HFF-Myc (cell line): ENCODE measurements at places on chromosomes 4 and X.

DNA sequence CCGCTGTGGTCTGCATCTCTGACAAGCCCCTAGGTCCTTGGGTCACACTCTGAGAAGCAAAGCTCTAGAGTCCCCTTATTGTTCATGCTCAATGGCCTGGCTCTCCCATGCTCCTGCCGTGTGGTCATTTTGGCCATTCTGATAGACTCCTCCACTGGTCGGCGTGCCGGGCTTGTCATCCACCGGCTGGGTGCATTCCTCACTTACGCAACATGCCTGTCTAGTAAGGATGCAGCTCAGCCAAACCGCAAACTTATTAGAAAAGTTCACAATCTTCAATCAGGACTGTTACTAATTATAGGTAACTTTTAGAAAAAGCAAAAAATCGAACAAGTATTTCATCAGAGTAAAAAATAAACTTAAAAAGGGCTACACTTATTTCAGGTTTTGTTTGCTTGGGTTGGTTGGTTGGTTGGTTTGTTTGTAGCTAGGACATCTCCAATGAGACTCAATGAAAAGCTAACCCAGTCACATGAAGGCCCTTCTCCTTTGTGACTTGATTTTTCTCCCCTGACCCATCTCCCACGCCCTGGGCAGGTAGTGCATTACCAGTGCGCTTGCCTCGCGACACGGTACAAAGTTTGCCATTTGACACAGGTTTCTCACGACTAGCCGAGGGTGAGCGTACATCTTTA lies 41.0 kb downstream of the IRF2 start:
- DNase-seq, result no peak

- DNase-seq, result no peak
These were observed 231.7 kb upstream of the TAPT1 start for GRCh38 chr4:16457944-16458343.

DNA sequence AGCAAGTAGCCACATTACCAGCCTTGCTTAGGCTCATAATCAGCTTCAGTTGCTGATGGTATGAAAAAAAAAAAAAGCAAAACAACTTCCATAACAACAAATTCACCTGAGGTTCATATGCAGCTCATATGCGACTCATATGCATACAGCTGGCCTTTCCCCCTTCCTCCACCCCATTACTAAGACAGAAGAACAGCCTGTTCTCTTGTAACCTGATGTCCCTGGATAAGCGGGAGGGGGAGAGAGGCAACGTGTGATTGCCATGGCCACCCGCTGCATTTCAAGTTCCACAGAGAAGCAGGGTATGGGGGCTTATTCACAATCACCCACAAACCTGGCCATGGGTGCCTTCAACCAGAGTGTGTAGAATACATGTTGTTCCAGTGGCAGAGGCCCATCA lies 95.1 kb upstream of the DGKK start:
- no peak for DNase-seq

DNA sequence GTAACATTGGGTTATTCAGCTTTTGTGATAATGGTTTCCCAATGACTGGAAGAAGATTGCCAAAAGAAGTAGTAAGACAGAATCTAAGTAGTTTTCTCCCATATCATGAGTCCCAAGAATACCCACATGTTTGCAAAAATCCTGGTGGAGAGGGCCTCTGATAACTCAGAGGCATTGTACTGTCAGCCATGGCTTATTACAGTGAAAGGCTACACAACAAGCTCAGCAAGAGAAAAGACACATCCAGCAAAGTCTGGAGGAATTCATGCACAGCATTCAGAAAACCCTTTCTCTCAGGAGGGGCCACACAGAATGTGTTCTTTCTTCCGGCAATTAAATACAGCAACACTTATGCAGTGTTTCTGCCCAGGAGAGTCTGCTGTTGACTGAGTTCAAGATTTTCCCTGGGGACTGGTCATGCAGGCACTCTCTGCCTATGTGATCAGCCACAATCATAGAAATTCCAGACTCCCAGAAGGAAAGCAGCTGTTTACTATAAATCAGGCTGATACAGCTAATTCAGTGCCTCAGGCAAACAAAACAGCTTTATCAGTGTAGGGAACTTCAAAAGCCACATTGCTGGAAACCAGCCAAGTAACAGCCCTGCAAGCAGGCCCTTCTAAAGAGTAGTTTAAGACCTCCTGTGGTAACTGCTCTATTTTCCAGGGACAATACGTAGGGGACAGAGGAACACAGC lies 937.1 kb downstream of the CCSER1 start:
- no peak for DNase-seq

DNA sequence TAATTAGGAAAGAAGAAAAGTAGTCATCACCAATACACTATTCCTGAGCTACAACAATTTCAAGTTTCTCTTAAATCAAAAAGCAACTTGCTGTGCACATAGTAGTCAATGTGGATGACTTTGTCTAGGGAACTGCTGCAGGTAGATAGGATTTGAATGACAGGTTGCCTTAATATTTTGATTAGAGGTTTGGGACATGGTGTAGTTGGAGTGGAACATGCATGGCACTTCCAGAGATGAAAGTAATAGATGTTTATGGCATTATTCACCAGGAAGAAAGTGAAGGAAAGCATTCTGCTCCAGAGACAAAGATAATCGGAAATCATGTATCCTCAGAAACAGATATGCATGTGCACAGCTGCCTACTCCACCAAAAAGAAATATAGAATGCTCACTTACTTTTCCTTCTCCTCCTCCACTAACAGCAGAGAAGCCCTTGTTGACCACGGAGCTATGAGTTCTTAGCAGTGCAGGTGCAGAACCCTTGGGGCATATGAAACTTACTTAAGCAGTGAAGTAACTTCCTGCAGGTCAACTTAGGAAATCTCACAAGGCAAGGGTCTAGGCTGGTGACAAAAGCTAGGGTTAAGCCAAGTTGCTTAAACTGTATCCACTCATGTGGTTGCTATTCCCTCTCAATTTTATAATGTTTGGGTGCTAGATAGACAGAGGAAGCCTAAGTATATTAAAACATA lies 390.8 kb downstream of the HNRNPD start:
- DNase-seq, result no peak

DNA sequence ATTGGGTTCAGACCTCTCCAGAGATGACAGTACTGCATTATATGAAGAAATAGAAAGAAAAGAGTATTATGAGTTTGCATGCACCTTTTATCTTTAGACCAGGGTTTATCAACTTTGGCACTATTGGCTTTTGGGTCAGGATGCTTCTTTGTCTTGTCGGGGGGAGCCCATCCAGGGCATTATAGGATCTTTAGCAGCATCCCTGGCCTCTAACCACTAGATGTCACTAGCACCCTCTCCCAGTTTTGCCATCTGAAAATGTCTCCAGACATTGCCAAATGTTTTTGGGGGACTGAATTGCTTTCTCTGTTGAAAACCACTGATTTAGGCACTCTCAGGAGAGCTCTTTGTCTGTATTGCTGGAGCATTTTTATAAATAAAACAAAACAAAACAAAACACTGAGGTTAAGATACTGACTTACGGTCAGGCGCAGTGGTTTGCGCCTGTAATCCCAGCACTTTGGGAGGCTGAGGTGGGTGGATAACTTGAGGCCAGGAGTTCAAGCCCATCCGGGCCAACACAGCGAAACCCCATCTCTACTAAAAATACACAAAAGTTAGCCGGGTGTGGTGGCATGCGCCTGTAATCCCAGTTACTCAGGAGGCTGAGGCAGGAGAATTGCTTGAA lies 23.6 kb downstream of the CA5B start:
- DNase-seq, result no peak

DNA sequence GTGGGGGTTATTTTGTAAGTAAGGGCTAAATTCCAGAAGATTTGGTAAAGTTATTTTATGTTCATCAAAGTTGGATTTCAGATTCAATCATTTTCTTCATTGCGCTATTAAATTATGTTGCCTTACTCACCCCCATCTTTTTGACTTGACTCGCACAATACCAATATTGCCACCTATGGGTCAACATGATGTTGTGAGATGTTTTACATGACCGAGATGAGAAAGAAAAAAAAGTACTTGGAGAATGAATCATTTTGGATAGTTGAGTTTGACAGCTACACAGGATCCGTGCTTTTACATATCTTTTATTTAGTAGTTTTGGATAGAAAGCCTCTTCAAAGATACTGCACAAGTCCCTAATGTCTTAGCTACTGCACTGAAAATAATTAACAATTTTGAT lies 224.2 kb upstream of the EMCN start:
- no peak for DNase-seq

DNA sequence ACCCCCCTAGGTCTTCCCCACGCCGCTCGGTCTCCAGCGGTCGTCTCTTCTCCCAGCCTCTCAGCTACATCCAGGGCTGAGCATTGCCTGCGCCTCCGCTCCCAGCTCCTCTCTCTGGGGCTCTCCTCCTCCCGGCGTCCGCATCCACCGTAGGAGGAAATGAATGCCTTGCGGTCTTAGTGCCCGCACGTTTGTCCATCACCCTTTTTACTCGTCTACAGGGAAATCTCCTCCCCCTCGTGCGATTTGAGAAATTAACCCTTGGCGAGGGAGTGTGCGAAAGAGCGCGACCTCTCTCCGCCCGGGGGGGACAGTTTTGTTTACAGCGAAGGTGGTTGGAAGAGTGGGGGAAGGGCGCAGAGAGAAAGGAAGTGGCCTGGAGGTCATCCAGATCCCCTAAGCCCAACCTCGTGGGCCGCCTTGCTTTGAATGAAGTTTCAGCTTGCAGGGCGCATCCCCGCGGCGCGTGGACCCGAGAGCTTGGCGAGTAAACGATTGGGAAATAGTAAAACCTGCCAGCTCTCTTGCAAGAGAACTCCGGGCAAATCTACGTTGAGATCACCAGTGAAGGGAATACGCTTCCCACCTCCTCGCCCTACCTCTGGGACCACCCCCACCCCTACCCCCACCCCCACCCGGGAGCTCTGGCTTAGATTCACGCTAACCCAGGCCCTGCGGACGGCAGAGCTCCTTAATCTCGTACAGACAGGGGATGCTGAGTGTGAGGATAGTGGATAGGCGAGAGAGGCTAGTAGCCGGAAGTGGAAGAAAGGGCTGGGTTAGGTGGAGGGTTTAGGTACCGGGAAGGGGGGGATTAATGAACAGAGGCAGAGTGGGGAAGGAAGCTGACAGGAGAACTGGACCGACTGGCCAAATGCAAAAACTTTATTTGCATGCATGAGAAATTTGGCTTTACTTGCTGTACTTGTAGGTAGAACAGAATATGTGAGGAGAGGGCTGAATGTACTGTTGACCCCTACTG lies at the start of gene ELOVL6:
ELOVL6 (minus strand) TSS at position 181 of the 982 bp plus-strand sequence. CDS start 280 bp downstream, outside the sequence.
- DNase-seq, result peak; percentile 62
